Muscle of leg (tissue), 16 donors: ENCODE measurements at places on chromosomes 13 and 19. TPM values are rescaled to one million over a fixed set of nuclear protein-coding genes. Genes with fewer than 3 reads are reported as not detected.

Gene C13orf46
- total RNA-seq: 0.09 TPM

DNA sequence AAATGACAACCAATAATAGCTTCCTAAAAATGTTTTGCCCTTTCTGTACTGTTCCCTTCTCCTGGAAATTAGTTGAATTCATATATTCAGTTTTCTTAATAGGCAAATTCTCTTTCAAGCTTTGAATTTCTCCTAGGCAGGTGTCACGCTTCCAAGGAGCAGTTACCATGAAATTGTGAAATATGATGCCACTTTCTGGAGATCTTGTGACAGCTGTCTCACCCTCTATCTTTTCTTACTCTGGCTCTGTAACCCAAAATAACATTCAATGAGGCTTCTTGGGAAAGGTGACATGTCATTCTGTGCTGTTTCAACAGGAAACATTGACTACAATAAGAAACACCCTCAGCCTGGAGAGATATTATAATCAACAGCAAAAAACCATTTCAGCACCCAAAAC is 80.3 kb upstream of the MRI1 start:
- no peaks in the 10 kb centered on the region for H3K27me3 ChIP-seq
- no peak overlapping the region for H3K27ac ChIP-seq
- H3K4me1 ChIP-seq: peaks cover 17% of the 10 kb centered on the region
- no peak overlapping the region for H3K4me3 ChIP-seq

GRCh38 chr13:86729206-86729605 is 930.0 kb upstream of the SLITRK6 start:
- no peaks in the 10 kb centered on the region for H3K27me3 ChIP-seq
- no peak overlapping the region for H3K4me3 ChIP-seq
- H3K27ac ChIP-seq: no peak overlapping the region
- H3K4me1 ChIP-seq: no peaks in the 10 kb centered on the region

Gene TYROBP
- 18.0 TPM for total RNA-seq

DNA sequence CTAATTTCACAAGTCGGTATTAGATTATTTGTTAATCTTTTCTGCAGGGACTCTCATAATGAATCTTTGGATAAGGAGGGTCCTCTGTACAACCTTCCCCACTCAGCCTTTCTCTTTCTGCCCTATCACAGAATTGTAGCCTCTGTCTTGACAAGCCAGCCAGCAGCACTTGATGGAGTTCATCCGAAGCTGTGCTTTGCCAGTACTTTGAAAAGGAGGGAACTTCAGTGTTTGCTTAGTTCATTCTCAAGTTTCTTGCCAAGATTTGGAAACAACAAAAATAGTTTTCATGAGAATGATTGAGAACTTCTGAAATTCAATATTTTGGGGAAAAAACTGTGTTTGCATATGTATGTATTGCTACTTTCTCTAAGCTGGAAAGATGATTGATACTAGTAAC is 69.3 kb upstream of the HMGB1 start:
- peak; percentile 53 for DNase-seq
- no peaks in the 10 kb centered on the region for H3K4me1 ChIP-seq
- no peak overlapping the region for H3K27ac ChIP-seq
- H3K27me3 ChIP-seq: no peaks in the 10 kb centered on the region
- no peaks in the 10 kb centered on the region for H3K36me3 ChIP-seq
- H3K4me3 ChIP-seq: no peak overlapping the region

GRCh38 chr19:1592755-1593500 is at the start of gene MBD3:
Gene MBD3 (minus strand): TSS chr19:1592865. CDS start chr19:1592631, 234 bp downstream.
- peaks cover 28% of the 10 kb centered on the region for H3K4me1 ChIP-seq
- peak; percentile 96 for DNase-seq
- peak within 1 kb of the TSS; percentile 82 for H3K4me3 ChIP-seq
- peak within 1 kb of the TSS; percentile 95 for H3K27ac ChIP-seq
- H3K36me3 ChIP-seq: peaks cover 23% of the 10 kb centered on the region
- no peaks in the 10 kb centered on the region for H3K27me3 ChIP-seq

- DNase-seq: peak; percentile 95
- H3K36me3 ChIP-seq: peaks cover 59% of the 10 kb centered on the region
- H3K27me3 ChIP-seq: no peaks in the 10 kb centered on the region
- H3K4me1 ChIP-seq: peaks cover 6% of the 10 kb centered on the region
- peak overlapping the region; percentile 74 for H3K27ac ChIP-seq
These were observed 36.4 kb downstream of the EPS15L1 start for GRCh38 chr19:16435238-16435917.

- peaks cover 39% of the 10 kb centered on the region for H3K36me3 ChIP-seq
- H3K27ac ChIP-seq: peak overlapping the region; percentile 62
- peak; percentile 88 for DNase-seq
These were observed 20.2 kb downstream of the BBC3 start for GRCh38 chr19:47210689-47211316.

- no peaks in the 10 kb centered on the region for H3K36me3 ChIP-seq
- H3K27ac ChIP-seq: no peak overlapping the region
- peaks cover 5% of the 10 kb centered on the region for H3K4me1 ChIP-seq
- H3K27me3 ChIP-seq: peaks cover 11% of the 10 kb centered on the region
- DNase-seq: no peak
These were observed 13.7 kb upstream of the SLC7A10 start for GRCh38 chr19:33239223-33239975.

Gene PSG6
- 0.53 TPM for total RNA-seq

Gene CCL25
- not detected for total RNA-seq

DNA sequence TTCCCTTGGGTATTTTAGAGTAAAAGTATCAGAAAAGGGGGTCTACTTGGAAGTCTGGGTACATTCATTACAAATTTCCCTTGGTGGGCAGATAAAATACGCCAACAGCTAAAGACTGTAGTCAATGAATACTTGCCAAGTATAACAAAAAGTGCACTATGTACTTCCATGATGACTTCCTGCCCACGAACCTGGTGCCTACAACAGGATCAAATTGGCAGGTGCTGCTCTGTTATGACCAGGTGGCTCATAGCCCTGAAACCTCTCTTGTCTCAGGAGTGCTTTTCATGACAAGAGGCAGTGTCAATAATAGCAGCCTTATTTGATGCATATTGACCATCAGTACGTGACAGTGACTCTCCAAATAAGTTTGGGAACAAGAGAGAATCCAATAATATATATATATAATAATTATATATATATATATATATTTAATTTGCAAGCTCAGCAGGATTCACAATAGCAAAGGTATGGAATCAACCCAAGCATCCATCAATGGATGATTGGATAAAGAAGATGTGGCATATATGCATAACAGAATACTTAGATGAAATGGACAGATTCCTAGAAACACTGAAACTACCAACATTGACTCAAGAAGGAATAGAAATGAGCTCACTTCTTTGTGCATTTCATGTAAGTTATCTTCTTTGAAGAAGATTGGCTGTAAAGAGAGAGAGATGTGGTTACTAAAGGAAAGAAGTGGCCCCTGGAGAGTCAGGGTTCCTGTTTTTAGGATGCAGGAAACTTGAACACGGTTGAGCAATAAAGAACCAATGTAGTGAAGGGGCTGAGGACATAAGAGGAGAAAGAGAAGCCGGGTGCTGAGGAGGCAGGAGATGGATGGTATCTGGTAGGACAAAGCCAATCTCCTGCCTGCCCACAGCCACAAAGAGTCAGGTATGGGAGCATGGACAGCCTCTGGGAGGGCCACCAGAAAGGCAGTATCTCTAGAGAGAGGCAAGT is 52.0 kb upstream of the GTF2F2 start:
- H3K27ac ChIP-seq: no peak overlapping the region
- H3K4me1 ChIP-seq: no peaks in the 10 kb centered on the region
- no peak overlapping the region for H3K4me3 ChIP-seq
- no peak for DNase-seq

Gene PIN1
- 87.9 TPM for total RNA-seq

- no peak for DNase-seq
- H3K36me3 ChIP-seq: no peaks in the 10 kb centered on the region
- H3K4me1 ChIP-seq: no peaks in the 10 kb centered on the region
These were observed 89.0 kb upstream of the CSNK1A1L start for GRCh38 chr13:37194428-37194861.

Gene PSG3
- total RNA-seq: 1.3 TPM

- no peaks in the 10 kb centered on the region for H3K27me3 ChIP-seq
- H3K4me1 ChIP-seq: no peaks in the 10 kb centered on the region
- no peak overlapping the region for H3K27ac ChIP-seq
- no peak for DNase-seq
- H3K4me3 ChIP-seq: no peak overlapping the region
- no peaks in the 10 kb centered on the region for H3K36me3 ChIP-seq
These were observed 63.8 kb downstream of the SCEL start for GRCh38 chr13:77599351-77599750.

DNA sequence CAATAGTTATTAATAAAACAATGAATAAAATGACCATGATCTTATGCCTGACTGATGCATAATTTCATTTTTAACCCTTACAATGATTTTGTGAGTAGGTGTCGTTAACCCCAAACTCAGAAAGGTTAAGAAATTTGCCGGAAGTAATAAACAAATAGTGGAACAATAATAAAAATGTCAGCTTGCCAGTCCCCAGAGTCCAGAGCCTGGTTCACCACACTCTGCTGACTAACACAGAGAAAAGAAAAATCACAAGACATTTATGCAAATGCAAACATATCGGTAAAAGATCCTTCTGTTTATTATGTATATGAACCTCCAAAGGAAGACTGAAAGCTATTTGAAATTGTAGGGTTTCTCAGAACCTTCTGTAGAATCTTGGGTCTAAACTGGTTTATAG is 563.7 kb downstream of the EFNB2 start:
- no peaks in the 10 kb centered on the region for H3K4me1 ChIP-seq
- H3K27ac ChIP-seq: no peak overlapping the region
- no peak overlapping the region for H3K4me3 ChIP-seq
- no peaks in the 10 kb centered on the region for H3K27me3 ChIP-seq
- H3K36me3 ChIP-seq: no peaks in the 10 kb centered on the region

- H3K4me3 ChIP-seq: no peak overlapping the region
- H3K4me1 ChIP-seq: no peaks in the 10 kb centered on the region
- peaks cover 62% of the 10 kb centered on the region for H3K27me3 ChIP-seq
- H3K27ac ChIP-seq: no peak overlapping the region
These were observed 139.0 kb downstream of the SOX1 start for GRCh38 chr13:112205990-112206389.

Gene PRTN3
- total RNA-seq: 0.44 TPM

Gene PROZ
- not detected for total RNA-seq

GRCh38 chr13:106981051-106981450 is 413.1 kb upstream of the ARGLU1 start:
- H3K36me3 ChIP-seq: no peaks in the 10 kb centered on the region
- peak; percentile 86 for DNase-seq
- H3K4me3 ChIP-seq: no peak overlapping the region
- no peak overlapping the region for H3K27ac ChIP-seq
- no peaks in the 10 kb centered on the region for H3K27me3 ChIP-seq

DNA sequence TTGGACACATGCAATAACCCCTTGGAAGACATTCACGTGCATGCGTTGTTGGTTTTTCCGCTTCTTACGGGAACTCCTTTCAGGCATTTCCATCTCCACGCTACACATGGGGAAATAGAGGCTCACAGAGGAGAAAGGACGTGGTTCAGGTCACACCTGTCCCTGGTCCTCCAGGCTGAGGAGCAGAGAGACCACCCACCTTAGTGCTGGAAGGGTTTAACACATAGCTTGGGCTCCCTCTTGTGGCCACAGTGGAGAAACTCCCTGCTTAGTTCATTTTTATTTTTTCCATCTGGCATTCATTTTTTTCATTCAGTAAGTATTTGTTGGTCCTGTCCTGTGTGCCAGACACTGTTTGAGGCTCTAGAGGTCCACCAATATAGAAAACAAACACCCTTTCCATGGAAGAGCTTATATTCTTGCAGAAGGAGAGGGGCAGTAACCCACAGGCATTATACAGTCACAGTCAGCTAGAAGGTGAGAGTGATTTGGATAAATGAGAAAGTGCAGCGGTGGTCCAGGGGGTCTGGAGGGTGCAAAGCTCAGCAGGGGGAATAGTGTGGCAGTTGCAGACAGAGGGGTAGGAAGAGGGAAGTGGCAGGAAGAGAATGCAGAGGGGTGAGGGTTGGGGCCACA is 24.2 kb upstream of the TTYH1 start:
- H3K36me3 ChIP-seq: no peaks in the 10 kb centered on the region
- H3K4me1 ChIP-seq: peaks cover 11% of the 10 kb centered on the region
- DNase-seq: peak; percentile 75
- H3K27me3 ChIP-seq: peaks cover 3% of the 10 kb centered on the region
- H3K27ac ChIP-seq: no peak overlapping the region

GRCh38 chr19:16141043-16141442 is 2.4 kb upstream of the HSH2D start:
- no peak for DNase-seq
- H3K27me3 ChIP-seq: peaks cover 2% of the 10 kb centered on the region
- no peak overlapping the region for H3K4me3 ChIP-seq

Gene MUC16
- total RNA-seq: not detected

DNA sequence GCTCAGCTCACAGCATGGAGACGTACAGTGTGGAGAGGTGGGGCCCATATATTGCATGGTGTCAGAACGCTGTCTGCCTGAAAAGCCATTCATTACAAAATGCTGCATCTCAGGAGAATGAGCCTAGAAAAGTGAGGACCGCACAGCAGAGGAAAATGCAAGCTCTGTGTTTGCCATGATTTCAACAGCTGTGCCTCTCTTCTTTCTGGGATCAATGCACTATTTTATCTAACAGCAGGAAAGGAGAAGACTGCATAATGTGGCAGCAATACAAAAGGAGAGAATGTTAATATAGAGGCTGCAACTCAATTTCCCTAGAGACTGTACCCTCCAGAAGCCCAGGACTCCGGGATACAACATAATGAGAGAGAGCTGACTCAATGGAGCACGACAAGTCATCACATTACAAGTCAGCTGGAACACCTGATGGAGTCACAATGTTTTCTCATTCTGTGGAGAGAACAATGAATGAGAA is 368.0 kb downstream of the FGF14 start:
- H3K4me1 ChIP-seq: no peaks in the 10 kb centered on the region
- DNase-seq: no peak
- no peak overlapping the region for H3K27ac ChIP-seq
- H3K27me3 ChIP-seq: no peaks in the 10 kb centered on the region
- H3K36me3 ChIP-seq: no peaks in the 10 kb centered on the region

DNA sequence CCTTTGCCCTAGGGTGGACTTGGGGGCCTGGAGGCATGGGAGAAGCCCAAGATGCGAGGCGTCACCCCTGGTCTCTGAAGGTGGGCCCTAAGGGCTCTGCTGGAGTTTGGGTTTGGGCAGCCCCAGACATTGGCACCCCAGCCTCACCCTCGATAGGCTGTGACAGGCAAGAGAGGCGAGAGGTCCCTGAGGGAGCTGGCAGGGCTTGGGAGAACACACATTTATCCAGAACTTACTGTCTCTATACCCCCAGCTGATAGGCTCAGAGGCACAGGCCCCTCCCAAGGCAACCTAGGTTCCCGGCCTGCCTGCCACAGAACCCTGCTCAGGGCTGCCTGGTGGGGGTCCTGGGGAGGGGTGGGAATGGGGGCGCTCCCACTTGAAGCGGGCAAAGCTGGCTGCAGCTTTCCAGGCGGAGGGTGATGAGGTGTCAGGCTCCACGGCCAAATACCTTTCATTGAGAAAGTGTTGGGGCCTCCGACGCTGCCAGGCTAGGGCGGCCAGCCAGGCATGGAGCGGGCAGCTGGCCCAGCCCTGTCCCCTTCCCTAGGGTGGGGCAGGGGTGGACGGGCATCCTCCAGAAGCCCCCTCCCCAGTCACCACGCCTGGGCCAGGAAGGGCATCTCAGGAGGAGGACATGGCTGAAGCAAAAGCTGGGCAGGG is 9.7 kb downstream of the CILP2 start:
- peaks cover 13% of the 10 kb centered on the region for H3K27me3 ChIP-seq
- no peak overlapping the region for H3K4me3 ChIP-seq
- H3K27ac ChIP-seq: peak overlapping the region; percentile 29
- peaks cover 16% of the 10 kb centered on the region for H3K4me1 ChIP-seq
